GM06990 (cell line): ENCODE measurements at places on chromosomes 4 and X.

GRCh38 chrX:9087271-9088040 is 53.5 kb upstream of the FAM9B start:
- DNase-seq = no peak

DNA sequence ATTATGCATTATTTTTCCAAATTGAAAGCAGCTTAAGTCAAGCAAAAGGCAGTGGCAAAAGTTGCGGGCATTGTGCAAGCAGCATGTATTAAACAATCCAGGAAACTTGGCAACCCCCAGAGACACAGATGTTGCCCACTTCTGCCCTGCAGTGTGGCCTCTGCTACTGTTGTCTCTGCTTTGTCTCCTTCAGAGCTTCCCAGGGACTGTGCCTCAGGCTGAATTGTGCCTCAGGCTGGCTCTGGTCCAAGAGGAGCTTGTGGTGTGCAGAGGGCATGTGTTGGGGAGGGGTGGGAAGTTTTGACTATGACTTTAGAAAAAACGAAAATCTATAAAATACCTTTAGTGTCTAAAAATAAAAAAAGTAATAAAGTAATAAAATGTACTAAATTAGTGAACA is 201.4 kb downstream of the CCSER1 start:
- no peak for DNase-seq

- DNase-seq = no peak
Measured at GRCh38 chr4:182042945-182043344, 200.3 kb upstream of the TENM3 start.

DNA sequence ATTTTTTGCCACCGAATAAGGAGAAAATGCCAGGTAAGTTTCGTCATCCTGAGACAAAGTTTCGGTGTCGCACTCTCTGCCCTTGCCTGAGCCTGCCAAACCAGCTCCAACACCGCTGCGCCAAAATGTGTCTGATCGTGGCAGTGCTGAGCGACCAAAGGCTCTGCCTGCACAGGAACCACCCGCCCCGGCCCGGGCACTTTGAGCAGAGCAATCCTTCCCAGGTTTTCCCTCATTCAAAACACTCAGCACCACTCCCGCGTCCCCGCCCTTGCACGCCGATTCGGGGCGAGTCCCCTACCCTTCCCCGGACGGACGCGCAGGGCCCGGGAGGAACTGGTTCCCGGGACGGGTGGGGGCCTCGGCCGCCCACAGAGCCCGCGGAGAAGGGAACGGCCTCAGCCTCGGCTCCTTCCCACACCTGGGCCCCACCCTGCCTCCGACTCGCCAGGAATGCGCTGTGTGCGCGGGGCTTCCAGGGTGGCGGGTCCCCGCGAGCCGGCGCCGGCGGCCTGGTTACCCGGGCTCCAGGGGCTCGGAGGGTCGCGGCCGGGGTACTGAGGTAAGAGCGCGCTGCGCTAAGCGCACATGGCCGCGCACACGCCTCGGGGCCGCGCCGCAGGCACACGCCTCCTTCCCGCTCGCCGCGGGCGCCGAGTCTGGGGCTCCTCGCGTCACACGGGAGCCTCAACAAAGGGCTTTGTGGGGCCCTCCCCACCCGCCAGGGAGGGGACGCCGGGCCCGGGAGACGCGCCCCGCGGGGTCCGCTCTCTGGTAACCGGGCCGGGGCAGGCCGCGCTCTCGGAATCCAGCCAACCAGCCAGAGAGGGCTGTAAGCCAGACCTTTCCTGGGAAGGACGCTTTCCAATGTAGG is at the start of gene C4orf36:
Gene C4orf36 (minus strand): TSS at position 661 of the 874 bp plus-strand sequence. CDS start 902 bp downstream, outside the sequence.
- DNase-seq = peak; percentile 76

DNA sequence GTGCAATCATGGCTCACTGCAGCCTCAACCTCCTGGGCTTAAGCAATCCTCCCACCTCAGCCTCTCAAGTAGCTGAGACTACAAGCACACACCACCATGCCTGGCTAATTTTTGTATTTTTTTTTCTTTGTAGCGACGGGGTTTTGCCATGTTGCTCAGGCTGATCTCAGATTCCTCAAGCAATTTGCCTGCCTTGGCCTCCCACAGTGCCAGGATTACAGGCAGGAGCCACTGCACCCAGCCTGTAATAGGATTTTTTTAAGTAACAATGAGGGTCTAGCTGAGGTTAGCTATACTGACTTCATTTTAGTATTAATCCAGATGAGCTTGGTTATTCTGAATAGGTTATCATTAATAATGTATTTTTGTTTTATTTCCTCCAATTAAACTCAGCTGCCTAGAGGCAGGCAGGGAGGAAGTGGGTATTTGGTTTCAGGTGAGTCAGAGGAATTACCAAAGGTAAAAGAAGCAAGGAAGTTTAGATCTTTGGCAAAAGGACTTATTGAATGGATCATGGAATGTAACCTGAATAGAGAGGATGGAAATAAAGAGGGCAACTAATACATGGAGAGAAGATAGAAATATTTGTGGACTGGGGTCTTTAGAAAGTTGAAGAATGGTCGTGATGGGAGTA is 1023.3 kb upstream of the TENM3 start:
- DNase-seq = no peak

GRCh38 chr4:15958562-15958961 is 4.4 kb downstream of the FGFBP2 start:
- DNase-seq = no peak

DNA sequence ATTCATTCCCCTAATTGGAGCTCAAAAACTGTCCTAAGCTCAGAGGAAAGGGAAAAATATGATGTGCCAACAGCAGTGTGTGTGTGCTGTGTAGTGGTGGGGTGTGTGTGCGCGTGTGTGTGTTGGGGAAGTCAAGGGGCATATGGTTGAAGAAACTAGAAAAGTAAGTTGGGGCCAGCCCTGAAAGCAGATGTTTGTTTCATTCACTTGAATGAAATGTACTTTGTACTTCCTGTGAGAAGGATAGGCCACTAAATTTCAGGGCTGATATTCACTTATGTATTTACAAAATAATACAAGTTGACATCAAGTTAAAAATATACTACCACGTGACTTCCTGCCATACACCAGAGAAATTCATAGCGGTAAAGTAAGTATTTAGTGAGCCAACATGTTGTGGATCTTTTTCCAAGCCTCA is 151.3 kb upstream of the JADE1 start:
- no peak for DNase-seq

DNA sequence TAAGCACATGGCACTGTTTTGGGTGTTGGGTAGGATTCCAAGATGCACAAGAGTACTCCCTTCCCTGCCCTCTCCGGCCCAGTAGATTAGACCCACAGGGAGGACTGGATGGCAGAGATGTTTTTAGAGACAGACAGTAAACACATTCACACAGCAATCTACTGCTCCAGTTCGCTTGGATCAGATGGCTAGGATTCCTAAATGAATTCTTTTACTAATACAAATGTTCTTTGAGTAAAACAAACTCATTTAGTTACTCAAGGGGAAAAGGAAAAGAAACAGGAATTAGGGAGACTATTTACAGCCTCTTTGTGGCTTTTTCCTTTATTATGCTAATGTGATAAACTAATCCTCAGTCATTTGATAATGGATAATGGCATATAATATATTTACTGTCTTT is 5.9 kb downstream of the SNX25 start:
- DNase-seq = no peak

DNA sequence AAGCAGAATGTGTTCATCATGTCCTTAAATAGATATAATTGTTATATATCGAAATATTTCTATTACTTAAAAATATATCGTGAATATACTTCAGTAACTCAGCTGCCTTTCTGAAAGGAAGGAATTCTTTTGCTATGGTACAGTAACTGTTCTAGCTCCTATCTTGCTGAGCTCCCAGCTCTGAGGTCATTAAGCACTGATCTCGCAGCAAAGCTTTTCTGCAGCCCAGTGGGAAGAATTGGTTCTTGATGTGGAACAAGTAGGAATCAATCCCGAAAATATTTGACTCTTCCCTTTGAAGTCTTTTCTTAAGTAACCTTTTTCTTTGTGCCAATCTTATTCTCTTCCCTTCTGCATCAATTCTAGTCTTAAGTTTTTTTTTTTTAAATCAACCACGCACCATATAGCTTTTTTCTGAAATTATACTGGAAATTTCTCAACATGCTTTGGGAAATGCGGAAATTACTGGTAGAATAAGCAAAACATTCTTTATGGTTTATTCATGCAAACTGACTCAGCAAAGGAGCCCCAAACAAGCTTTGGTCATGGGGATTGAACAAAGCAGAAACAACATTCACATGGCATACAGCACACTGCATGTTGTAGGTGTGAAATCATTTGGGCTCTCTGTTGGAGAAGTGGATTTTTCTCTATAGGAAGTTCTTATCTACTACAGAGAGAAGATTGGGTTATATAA is 428.9 kb upstream of the GNPDA2 start:
- no peak for DNase-seq

DNA sequence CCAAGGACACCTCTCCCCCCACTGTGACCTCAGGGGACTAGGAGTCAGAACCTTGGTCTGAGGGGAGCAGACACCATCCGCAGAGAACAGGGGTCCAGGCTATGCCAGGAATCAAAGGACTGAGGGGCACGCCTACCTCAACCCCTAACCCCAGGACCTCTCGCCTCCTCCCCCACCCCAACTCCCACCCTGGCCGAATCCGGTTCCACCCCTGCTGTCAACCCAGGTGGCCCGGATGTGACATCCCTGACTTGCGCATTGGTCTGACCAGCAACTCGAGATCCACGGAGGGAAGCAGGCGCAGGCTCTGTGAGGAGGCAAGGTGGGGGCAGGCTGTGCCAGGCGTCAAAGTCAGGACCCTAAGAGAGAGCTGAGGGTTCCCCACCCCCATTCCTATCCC is 468 bp upstream of the MAGEA4 start:
- no peak for DNase-seq

- DNase-seq = no peak
Measured at GRCh38 chr4:180164799-180165198, 2078.4 kb upstream of the TENM3 start.

GRCh38 chrX:46991664-46992063 is 79.4 kb downstream of the JADE3 start:
- DNase-seq = no peak

GRCh38 chr4:119626420-119626819 is 2.2 kb downstream of the PDE5A start:
- DNase-seq = no peak
